Liver (tissue), 10 donors: ENCODE measurements at places on chromosomes 12 and 14.
A peak's percentile ranks its signal among the peaks of the same experiment; 100 is the strongest.

DNA sequence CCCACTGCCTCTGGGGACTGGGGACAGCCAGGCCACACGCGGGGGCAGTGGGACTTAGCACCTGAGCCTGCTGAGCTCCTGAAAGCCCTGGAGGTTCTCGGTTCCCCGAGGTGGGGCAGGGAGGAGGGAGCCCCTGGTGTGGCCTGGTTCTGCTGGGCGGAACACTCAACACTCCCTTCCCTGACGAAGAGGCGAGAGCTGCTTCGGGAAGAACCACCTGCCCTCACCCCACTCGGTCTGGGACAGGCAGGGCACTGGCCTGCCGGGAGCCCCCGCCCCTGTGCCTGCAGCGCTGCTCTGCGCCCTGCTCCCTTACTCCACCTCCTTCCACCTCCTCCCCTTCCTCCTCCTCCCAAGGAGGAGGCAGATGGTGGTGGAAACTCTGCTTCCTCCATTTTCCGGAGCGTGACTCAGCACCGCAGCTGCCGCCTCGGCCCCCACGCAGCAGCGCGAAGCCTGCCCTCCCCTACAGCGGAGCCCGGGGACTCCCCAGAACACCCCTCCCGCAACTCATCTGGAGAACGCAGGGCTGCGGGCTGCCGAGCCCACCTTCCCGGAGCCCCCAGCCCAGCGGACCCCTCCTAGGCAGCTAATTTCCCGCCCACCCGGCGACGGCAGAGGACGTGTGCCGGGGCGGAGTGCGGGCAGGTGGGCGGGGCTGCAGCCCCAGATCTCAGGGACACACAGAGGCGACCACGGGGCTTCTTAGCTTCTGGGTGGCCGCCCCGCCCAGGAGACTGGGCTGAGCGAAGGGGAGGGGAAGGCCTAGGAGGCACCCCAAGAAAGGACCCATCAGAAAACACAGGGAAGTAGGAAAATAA, 11.7 kb upstream of the INF2 start:
- DNase-seq, result peak; percentile 63

DNA sequence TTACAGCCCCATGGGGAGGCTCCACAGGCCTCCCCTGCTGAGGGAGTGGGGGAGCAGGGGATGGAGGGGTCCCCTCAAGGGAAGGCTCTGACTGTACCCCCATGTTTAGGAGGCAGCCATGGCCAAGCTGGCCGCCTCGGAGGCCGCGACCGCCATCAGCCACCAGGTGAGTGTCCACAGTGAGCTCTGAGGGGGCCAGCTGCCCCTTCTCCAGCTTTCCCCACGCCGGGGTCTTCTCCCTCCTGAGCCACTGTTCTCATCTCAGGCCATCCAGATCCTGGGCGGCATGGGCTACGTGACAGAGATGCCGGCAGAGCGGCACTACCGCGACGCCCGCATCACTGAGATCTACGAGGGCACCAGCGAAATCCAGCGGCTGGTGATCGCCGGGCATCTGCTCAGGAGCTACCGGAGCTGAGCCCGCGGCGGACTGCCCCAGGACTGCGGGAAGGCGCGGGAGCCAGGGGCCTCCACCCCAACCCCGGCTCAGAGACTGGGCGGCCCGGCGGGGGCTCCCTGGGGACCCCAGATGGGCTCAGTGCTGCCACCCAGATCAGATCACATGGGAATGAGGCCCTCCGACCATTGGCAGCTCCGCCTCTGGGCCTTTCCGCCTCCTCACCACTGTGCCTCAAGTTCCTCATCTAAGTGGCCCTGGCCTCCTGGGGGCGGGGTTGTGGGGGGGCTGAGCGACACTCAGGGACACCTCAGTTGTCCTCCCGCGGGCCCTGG, 13.6 kb downstream of the ACADS start:
- no peak for DNase-seq

GRCh38 chr14:88937706-88938105, 113.3 kb downstream of the TTC8 start:
- no peak for DNase-seq

- DNase-seq, result no peak
Measured at GRCh38 chr14:28398506-28398905, 368.1 kb upstream of the FOXG1 start.

GRCh38 chr14:36656687-36657398, 4.8 kb upstream of the PAX9 start:
- DNase-seq, result no peak

DNA sequence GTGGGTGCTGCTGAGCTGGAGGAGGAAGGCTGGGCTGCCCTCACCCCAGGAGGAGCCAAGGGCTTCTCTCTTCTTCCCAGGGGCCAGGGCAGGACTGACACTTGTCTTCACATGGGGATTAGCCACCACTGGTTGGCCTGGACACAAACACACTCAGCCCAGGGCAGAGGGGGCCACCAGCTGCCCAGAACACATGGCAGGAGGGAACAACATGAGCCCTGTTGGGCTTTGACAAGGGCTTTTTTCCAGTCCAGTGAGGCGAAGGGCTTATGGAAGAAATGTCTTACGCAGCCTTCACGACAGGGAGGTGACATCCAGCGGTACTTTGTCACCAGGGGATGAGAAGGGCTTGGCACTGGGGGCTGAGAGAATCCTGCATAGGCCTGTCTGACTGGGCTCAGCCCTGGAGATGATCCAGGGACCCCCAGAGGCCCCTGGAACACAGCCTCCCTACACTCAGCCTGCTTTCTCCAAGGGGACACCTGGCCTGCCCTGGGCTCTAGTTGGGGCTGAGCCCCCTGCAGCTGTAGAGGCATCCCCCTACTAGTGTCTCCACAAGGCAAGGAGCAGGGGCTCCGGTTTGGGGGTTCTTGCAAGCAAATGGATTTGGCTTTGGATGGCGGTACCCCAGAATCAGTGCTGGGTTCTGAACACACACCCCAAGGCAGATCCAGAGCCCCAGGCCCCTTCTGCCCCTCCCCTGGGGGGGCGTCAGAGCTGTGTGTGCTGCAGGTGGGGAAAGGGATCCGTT, 18.9 kb downstream of the ARL6IP4 start:
- DNase-seq, result no peak

DNA sequence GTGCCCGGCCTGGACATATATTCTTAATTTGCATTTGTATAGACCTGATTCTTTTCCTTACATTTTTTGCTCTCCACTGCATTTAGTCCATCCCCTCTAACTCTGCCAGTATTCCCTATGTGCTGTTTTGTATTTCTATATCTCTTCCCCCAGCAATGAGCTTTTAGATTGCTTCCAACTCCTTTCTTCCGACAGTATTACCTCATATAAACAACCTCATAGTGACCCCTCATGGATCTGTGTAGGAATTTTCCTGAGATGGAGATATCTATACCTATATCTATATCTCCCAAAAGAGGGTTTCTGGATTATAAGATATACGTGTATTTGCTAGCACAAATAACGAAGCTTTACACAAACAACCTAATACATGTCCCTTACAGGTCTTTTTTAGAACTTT, 161.9 kb downstream of the CRADD start:
- no peak for DNase-seq

DNA sequence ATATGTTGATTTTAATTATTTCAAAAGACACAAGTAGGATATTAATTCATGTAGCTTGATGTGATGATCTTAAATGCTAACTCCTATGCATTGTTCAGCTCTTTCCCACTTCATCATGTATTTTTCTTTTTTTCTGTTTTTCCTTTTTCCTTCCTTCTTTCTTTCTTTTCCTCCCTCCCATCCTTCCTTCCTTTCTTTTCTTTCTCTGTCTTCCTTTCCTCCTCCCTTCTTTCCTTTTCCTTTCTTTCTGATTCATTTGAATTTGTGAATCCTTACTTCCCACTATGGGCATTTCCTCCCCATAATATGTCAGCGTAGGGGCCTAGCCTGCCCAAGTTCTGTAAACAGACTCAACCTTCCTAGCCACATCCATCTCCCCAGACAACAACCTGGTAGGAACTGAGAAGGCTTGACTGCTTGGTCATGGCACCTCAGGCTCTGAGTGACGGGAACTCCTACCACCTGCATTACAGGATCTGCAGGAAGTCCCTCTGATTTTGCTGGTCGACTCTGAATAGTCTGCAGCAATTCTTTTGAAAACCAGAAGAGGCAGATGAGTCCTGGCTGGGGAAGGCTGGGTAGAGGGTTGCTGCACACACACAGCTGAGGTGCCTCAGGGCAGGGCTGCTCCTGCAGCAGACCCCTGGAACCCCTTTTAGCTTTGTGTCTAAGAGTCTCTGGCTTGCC, 33.4 kb upstream of the BHLHE41 start:
- DNase-seq, result no peak

DNA sequence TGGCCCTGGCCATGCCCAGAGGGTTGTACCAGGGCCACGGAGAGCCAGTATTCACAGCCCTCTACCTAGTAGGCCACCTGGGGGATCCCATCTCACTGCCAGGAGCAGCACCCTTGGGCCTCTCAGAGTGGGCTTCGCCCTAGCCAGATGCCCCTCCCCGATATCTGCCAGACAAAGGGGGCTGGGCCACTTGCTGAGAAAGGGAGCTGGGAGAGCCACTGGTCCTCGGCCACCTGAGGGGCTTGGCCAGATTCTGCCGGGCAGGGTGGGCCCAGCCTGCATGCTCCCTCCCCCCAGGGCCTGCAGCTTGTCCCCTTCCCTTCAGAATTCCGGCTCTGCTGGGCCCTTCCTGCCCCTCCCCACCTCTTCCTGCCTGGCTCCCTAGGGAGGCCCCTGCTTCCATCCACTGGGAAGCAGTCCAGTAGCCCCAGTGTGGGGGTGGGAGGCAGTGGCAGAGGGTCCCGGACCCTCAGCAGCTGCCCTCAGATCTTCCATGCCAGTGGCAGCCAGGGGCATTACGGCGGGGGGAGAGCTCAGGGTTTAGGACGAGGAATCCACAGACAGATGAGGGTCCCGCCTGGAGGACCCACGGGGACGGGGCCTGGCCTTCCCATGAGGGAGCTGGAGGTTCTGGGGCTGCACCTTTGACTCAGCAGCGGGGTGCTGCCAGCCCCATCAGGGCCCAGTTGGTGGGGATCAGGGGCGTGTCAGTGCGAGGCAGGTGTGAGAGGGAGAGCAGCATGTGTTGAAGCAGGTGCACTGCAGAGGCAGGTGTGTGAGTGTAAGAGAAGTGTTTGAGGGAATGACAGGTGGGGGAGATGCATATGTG, 2.4 kb downstream of the CRIP2 start:
- no peak for DNase-seq

- peak; percentile 53 for DNase-seq
Measured at GRCh38 chr12:54958048-54958658, 26.4 kb downstream of the TESPA1 start.

DNA sequence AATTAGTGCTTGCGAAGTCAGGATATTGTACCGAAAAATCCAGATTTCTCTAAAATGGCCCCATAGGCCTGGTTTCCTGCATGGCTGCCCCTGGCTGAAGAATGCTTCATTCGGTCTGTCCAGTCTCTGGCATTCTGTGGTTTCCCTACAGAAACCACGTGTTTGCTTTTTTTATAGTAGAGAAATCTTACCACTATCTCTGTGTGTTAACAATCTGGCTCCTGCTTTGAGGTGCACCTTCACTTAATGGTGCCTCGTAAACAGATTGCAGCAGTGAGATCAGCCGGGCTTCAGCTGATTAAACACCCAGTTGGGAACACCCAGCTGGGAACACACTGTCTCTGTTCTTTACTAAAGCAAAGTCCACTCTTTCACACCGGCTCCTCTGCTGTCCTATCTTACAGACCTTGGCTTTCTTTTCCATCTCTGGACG, 6.7 kb upstream of the DNAAF2 start:
- peak; percentile 44 for DNase-seq

DNA sequence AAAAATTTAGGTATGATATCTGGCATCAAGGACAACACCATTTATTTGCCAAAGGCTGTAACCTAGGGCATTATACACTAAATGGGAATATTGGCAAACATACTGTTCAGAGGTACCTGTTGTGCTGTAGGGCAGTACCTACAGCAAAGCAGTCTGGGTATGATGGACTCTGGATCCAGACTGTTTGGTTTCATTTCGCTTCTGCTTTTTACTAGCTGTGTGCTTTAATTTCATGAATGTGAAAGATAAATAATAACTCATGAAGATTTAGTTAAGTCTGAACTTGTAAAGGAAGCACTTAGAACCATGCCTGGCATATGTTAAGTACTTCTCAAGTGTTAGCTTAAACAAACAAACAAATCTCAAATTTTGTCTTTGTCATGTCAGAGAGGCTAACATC, 17.7 kb upstream of the SLC38A2 start:
- no peak for DNase-seq

- DNase-seq, result no peak
Measured at GRCh38 chr12:54759751-54760150, 94.6 kb upstream of the MUCL1 start.

- DNase-seq, result no peak
Measured at GRCh38 chr12:62834971-62835547, 99.9 kb downstream of the PPM1H start.

GRCh38 chr14:39266525-39266870, 32.8 kb downstream of the MIA2 start:
- DNase-seq, result peak; percentile 74

DNA sequence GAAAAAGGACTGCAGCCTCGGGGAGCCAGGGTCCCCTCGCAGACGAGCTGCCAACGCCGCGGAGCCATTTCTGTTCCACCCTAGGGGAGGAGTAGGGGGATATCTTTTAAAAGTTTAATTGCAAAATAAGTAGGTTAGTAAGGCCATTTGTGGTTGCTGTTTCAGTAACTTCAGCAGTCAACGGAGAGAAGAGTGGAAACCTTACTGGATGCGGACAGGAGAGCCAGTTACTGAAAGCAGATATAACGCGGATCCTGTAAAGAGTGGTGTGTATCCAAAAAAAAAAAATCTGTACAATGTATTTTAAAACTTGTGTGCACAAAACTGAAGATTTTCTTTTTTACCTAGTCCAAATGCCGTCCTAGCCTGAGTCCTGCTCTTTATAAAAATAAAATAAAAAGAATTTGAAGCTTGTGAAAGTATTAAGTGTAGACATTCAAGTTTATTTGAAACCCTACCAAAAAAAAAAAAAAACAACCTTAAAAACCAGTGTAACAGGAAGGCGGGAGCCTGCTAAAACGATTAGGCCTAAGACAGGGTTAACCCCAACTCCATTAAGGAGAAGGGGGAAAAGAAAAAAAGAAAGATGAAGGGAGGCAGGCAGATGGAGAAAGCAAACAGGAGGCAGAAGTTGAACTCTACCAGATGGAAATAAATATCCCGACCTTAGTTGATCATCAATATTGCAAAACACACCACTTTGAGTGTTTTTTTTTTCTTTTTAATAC, 1.0 kb upstream of the BTG1 start:
- DNase-seq, result no peak

- DNase-seq, result no peak
Measured at GRCh38 chr12:89494411-89495231, 30.0 kb downstream of the GALNT4 start.

DNA sequence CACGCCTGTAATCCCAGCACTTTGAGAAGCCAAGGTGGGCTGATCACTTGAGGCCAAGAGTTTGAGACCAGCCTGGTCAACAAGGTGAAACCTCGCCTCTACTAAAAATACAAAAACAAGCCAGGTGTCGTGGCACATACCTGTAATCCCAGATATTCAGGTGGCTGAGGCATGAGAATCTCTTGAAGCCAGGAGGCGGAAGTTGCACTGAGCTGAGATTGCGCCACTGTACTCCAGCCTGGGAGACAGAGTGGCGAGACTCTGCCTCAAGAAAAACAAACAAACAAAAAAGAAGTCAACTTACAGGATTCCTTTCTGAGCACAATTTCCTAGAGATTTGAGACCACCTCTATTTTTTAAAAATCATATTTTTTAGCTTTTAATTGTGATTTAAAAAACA, 45.3 kb downstream of the DGLUCY start:
- no peak for DNase-seq
